ENCODE measurements at places on chromosomes 6 and 20.

GRCh38 chr6:47836046-47836445 is 54.2 kb downstream of the OPN5 start:
- no peak for DNase-seq

GRCh38 chr6:168122521-168122920 is 43.5 kb upstream of the FRMD1 start:
- DNase-seq: no peak

DNA sequence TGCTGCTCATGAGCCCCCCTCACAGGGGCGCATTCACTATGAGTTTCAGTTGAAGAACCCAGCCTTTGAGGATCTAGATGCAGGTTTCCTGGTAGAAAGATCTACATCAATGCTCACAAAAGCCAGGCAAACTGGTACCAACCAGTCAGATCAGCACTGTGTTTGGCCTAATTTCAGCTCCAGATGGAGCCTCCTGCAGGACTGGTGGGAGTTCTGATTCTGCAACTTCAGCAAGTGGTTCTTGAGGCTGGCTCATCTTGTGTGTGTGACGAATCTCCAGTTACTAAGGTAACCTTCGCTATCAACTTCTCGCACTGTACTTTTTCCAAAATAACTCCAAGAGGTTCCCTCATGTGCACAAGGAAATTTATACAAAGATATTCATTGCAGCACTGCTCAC is 118.8 kb downstream of the ZMYND8 start:
- no peak for DNase-seq

GRCh38 chr6:11848852-11849731 is 70.5 kb upstream of the ADTRP start:
- no peak for DNase-seq

- DNase-seq: no peak
Measured at GRCh38 chr6:159260208-159260607, 91.0 kb downstream of the FNDC1 start.

DNA sequence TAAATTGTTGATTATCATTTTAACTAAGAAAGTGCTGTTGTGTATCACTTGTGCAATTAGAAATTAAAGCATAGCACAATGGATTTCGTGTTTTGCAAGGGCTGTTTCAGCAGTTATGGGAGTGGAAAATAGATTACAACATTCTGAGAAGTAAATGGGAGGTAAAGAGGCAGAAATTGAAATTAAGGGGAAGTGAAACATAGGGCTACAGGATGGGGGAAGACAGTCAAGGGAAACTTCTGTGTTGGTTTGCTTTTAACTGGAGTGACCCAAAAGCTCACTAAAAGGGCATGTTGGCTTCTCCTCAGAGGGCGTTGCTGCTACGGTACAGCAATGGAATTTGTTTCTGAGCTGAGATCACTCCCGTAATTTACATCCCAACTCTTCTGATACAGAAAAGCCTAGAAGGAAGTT is 147.5 kb downstream of the BCAS1 start:
- no peak for DNase-seq

GRCh38 chr6:22145376-22145775 is 151.5 kb downstream of the PRL start:
- DNase-seq: no peak

- DNase-seq: no peak
Measured at GRCh38 chr20:62760856-62761758, 35.2 kb upstream of the MRGBP start.

DNA sequence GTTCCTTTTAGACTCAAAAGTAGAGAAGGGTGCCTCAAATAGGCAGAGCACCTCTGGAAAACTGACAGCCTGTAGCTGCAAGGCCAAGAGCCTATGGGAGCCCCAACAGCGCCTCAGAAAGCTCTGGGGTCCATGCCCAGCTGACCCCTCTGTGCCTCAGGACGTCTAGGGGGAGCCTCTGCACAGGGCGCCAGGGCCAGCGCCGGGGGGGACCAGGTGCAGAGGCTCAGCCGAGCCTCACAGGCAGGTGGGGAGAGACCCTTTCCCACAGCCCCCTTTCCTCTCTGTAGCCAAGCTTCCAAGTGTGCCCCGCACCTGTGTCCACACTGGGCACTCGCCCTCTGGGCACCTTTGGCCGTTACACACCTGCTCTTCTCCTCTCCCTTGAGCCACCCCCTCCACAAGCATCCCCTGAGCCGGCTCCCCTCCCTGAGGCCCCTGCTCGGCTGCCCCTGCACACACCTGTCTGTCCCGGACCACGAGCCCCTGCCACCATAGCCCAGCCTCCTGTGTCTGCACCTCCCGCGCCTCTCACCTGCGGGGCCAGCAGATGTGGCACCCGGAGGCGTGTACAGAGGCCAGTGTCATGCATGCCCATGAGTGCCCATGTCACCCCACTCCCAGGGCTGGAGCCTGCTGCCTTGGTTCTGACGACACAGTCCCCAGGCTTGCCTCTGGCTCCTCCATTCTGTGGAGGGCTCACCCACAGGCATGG is 53.2 kb downstream of the GINS1 start:
- DNase-seq: no peak

DNA sequence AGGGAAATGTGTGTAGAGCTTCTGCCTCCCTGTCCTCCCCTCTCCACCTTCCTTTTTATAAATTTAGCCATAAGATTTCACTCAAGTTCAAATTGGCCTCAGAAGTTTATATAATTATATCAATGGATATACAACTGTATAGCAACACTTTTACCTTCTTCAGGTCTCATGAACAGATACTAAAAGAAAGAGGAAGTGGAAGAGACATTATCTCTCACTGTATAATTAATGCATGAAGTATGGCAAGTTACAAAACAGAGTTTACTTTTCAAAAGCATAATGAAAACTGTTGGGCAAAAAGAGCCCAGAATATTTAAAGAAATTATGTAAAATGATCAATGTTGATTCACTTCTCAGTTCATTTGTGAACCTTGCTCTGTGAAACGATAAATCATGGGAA is 99.7 kb downstream of the PDE7B start:
- no peak for DNase-seq

GRCh38 chr6:50427267-50427666 is 286.1 kb upstream of the TFAP2D start:
- no peak for DNase-seq

GRCh38 chr6:168014428-168014827 is 17.0 kb downstream of the KIF25 start:
- DNase-seq: no peak

DNA sequence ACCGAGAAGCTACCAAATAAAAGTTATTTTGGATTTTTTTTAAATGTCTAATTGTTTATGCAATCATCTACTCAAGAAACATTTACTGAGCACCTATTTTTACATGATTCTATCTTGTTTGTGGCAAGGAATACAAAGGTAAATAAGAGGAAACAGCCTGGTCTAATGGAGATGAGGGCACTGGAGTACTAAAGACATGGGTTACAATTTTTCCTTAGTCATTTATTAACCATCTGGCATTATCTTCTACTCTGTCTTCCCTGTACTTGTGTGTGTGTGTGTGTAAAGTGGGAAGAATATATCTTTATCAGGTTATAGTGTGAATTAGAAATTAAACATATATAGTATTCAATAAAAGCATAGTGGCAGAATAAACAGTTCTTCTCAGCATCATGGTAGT is 455.5 kb upstream of the FLRT3 start:
- no peak for DNase-seq

- DNase-seq: no peak
Measured at GRCh38 chr20:45781391-45781931, 10.2 kb downstream of the WFDC3 start.

DNA sequence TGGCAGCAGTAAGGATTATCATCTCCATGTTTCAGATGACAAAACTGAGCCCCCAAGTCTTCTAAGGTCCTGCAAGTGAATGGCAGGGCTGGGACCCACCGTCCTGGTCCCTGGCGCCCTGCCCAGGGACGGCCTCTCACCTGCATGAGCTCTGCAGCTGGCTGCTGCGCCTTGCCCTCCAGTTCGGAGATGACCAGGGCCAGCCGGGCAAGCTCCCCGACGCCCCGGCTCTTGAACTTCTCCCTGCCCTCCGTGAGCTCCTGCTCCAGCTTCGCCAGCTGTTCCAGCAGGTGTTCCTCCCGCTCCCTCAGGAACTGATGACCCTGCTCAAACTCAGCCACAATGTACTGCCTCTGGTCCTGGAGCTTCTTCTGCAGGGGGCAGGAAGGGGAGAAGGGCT is 16.8 kb downstream of the TRIM26 start:
- no peak for DNase-seq

DNA sequence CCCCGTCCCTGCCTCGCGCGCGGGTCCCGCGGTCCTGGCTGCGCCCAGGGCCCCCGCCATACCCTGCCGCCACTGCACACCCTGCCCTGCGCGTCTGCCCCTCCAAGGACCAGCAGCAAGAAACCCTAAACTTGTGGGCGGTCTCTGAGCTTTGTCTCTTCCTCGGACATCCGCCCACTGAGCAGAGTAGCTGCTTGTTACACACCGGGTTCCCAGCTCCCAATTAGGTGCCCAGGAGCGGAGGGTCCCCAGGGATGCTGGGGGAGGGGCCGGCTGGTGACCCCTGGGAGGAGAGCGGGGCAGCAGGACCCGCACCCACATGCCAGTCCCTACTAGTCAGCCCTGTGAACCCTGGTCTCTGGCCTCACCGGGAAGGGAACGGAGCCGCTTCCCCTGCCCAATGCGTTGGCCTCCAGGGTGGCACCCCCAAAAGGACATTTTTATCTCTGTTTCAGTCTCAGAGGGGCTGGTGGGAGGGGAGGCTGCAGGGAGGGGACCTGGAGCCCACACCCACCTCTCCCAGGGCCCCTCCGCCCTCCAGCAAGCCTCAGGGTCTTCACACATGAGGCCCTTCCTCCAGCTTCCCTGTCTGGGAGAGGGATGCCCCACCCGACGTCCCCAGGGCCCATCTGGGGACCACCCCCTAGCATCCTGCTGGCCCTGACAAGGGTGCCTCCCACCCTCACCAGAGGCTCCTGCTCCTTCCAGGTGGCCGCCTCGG is 10.5 kb downstream of the STMN3 start:
- DNase-seq: no peak

- DNase-seq: no peak
Measured at GRCh38 chr20:50260479-50261221, 70.0 kb downstream of the CEBPB start.

- no peak for DNase-seq
Measured at GRCh38 chr6:39357998-39358686, 35.6 kb upstream of the KCNK16 start.
